Heart right ventricle (tissue), 16 donors: ENCODE measurements at places on chromosomes 5 and 9. TPM values are rescaled to one million over a fixed set of nuclear protein-coding genes. Genes with fewer than 3 reads are reported as not detected.
A peak's percentile ranks its signal among the peaks of the same experiment; 100 is the strongest.

The SLC34A3 gene
- not detected for polyA plus RNA-seq

The PCDH12 gene
- 3.7 TPM for polyA plus RNA-seq

The DAB2 gene
- polyA plus RNA-seq = 15.4 TPM

The CNTLN gene
- 1.6 TPM for polyA plus RNA-seq

The SAXO1 gene
- polyA plus RNA-seq = not detected

The UCK1 gene
- 32.7 TPM for polyA plus RNA-seq

The NUDCD2 gene
- polyA plus RNA-seq = 4.1 TPM

DNA sequence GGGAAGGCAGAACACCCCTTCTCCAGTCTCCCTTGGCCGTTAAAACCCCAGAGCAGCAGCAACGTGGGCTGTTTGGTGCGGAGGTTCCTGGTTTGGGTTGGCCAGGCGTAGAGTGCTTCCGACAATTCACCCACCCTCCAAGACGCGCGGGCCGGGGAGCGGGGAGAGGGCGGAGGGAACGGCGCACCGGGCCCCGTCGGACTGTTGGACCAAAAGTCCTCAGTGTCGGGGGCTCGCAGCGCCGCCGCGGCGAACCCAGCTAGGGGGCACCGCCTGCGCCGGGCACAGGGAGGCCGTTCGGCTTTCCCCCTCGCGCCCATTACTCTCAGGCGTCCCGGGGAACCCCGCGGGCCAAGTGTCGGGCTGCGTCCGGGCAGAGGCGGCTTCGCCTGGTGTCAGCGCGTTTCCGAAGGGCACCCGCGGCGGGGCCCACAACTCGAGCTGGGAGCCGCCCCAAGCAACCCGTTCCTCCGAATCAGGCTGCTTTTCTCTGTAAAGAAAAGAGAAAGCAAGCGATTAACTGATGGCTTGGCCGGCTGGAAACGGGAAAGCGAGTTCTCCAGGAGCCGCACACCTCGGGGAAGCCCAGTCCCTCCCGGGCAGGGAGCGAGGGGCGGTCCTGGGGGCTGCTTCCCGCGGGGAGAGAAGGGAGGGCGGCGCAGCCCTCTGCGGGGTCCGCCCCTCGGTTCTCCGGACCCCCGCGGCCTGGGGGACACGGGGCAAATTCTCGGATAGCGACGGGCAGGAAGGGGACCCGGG lies 145.5 kb downstream of the ERCC6L2 start:
- peak; percentile 46 for DNase-seq

- DNase-seq = no peak
Measured at GRCh38 chr5:137630972-137631370, 104.9 kb downstream of the KLHL3 start.

- DNase-seq = no peak
Measured at GRCh38 chr9:14662060-14662453, 31.2 kb downstream of the ZDHHC21 start.

DNA sequence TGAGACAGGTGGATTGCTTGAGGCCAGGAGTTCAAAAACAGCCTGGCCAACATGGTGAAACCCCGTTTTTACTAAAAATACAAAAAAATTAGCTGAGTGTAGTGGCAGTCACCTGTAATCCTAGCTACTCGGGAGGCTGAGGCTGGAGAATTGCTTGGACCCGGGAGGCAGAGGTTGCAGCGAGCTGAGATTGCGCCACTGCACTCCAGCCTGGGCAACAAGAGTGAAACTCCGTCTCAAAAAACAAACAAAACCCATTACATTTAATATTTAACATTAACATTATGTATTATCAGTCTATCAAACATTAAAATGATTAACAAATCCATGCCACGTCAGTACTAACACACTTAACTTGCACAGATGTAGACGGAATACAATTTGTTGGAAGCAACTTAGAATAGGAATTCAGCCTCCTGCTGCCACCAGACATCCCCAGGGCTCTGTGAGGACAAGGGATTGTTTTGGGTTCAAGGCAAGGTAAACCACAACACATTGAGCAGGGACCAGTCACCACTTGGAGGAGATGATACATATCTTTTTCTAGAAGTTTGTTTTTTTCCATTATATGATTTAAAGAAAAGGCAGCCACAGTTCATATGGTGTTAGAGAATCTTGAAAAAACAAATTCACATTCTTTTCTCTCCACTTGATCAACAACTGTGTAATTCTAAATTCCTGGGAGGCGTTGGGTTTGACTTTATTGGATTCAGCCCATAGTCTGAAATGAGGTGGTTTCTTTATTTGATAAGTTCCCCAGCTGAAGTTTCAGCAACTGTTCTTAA lies 104.1 kb upstream of the BASP1 start:
- no peak for DNase-seq

DNA sequence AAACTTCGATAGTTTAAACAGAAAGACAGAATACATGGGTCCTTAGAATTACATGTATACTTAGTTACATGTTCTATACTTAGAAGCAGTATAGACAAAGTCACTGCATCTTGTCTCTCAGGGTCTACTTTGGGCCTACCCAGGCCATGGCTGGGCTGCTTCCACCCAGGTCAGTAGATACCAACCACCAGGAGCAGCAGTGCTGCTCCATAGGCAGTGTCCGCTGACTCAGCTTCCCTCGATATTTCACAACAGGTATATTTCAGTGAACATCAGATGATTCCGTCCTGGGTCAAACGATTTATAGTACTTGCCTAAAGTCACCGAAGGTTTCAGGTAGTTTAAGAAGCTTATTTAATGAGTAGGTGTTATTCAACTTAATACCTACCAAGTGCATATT lies 18.0 kb downstream of the IARS1 start:
- DNase-seq = no peak

DNA sequence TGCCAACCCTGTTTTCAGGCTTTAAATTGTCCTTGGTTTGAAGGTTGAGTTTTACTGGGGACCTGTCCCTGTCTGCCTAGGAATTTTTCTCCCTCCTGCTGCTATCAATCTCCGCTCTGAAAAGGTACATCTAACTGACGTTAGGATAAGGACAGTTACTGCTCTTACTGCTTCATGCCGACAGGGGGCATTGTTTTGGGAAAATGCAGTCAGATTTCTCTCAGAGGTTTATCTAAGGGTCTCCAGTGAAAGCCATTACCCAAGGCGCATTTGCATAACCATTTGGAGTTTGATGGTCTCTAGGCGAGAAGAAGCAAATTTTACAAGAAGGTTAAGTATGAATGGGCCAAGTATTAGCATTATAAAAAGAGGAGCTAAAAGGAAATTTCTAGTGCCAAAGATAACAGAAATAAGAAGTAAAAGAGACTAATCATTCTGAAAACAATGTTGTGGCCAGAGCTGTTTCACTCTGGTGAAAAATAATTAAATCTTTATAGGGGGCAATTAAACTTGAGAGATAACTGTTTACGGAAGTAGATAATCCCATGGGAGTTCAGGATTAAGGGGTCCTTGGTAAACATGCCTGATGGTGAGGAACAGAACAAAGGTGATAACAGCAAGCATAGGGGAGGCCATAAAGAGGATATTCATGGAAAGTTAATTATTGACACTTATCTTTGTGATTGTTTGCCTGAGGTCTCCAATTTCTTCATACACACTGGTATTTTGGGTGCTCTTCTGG lies 605.0 kb downstream of the MTRR start:
- no peak for DNase-seq
